Foreskin melanocyte (primary cell): ENCODE measurements at places on chromosomes 4 and X.

- DNase-seq: no peak
Measured at GRCh38 chrX:133961046-133961445, 24.3 kb downstream of the GPC3 start.

DNA sequence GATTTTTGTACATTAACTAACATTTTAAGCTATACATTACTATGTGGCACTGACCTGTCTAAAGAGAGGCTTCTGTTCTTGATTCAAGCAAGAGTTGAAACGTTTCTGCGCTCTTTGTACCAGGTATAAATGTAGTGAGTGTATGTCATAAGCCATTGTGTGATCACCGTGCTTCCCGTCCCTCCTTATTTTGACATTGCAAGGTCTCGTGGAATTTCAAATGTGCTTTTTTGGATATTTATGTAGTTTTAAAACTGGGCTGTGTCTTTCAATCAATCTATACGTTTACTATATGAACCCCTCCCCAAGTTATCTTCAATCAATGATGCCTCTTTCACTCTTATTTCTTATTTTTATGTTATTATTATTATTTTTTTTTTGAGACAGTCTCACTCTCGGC, at the start of gene KLHL15:
TSS of gene KLHL15 (minus strand) at position 101 of the 400 bp plus-strand sequence. CDS start 20,493 bp downstream, outside the sequence.
- DNase-seq: no peak

GRCh38 chr4:125639182-125639621, 324.4 kb downstream of the FAT4 start:
- DNase-seq: no peak

- DNase-seq: no peak
Measured at GRCh38 chr4:67346654-67347053, 198.6 kb downstream of the CENPC start.

DNA sequence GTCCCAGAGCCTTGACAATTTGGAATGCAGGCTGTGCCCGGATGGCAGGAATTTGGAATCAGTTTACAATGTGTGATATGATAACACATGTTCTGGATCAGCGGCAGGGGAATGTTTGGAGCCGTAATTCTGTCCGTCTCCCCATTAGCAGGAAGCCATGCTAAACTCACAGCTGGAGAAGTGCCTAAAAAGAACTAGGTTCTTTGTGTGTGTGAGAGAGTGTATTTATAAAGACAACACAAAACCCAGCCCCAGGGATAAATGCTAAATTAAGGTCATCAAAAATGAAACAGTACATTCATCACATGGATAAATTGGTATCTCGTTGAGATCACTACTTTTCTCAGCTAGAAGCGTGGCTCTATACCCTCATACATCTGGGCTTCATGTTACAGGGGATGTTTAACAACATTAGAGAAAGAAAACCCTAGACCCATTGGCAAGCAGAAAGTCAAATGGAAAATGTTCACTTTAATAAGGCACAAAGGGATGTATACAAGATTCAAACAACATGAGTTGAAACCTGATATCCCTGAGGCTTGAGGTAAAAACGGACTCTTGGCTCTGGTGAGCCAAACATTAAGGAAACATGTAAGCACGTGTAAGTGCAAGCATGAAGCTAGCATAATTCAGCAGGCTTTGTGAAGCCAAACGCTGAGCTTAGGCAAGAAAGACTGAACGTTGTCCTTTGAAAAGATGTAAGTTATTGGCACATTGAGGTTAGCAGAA, 18.0 kb upstream of the TMEM131L start:
- peak; percentile 84 for DNase-seq

- no peak for DNase-seq
Measured at GRCh38 chr4:14864365-14865030, 137.8 kb upstream of the CPEB2 start.
